ENCODE measurements at places on chromosomes 1 and 21.

DNA sequence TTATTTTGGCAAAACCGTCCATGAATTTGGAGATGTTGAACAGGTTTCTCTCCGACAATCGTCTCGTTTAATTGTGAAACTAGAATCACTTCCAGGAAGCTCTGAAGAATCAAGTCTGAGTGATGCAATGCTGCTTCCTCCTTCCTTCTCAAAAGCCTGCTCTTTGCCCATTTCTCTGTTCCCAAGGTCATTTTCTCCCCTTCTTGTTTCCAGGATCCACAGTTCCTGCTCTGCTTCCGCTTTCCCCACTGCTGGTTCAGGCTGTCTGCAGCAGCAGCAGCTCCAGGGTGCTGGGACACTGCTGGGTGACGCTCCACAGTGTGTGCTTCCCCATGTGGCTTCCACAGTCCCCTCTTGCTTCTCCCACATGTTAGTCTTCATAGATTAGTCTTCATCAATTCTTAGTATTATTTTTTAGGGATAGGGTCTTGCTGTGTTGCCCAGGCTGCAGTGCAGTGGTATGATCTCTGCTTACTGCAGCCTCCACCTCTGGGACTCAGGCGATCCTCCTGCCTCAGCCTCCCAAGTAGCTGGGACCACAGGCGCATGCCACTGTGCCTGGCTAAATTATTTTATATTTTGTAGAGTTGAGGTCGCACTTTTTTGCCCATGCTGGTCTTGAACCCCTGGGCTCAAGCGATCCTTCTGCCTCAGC lies 156.2 kb downstream of the DYRK1A start:
- no peak for DNase-seq

- DNase-seq = no peak
These were observed 24.0 kb upstream of the C1orf21 start for GRCh38 chr1:184362876-184363275.

DNA sequence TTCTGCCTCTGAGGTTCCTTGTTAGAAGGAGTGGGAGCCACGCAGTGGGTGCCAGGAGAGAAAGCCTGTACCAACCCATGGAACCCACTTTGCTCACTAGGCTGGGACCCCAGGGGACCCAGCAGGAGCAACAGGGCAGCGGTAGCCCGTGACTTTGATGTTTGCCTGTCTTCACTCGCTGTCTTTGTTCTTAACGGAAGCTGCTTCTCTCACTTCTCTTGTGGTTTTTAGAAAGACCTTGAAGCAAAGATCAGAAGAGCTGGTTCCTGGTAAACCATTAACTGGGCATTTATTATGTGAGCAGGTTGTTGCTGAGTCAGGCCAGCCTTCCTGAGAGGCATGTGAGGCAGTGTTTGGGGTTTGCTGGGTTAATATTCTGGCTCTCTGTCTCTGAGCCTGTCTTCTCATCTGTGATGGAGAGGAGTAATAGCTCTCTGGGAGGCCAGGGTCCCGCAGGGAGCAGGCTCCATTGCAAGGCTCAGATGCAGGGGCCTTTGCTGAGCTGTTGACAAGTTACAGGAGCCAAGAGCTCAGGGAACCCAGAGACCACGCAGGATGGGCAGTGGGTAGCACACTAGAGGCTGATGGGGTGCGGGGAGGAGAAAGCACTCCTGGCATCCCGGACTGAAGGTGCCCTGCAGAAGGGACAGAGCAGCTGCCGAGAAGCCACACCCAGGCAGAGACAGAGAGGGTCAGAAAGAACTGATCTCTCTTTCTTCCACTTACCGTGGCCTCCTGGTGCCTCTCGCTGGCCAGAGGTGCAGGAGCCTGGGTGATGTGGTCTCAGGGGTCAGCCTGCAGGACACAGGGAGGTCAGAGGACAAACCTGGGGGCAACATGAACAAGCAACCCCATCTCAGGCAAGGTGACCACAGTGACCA lies 367.5 kb upstream of the C1orf174 start:
- DNase-seq = no peak

DNA sequence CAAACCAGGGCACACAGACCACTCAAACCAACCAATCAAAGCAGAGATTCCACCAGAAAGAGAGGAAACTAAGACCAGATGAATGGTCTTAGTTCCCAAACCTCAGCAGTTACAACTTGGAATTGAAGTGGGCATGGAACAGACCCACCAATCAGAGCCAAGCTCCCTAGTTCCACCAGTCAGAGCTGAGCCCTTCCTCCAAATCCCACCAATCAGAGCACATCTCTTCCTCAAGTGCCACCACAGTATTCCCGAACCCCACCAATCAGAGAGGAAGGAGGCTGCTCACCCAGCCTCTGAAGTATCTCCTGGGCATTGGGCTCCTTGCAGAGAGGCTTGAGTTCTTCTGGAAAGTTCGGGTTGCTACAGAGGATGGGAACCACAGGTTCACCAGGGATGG lies 1.4 kb downstream of the GUCA2A start:
- DNase-seq = no peak

- no peak for DNase-seq
These were observed 133.9 kb downstream of the ZNF281 start for GRCh38 chr1:200275816-200276453.
